ENCODE measurements at places on chromosomes 16 and 17.

DNA sequence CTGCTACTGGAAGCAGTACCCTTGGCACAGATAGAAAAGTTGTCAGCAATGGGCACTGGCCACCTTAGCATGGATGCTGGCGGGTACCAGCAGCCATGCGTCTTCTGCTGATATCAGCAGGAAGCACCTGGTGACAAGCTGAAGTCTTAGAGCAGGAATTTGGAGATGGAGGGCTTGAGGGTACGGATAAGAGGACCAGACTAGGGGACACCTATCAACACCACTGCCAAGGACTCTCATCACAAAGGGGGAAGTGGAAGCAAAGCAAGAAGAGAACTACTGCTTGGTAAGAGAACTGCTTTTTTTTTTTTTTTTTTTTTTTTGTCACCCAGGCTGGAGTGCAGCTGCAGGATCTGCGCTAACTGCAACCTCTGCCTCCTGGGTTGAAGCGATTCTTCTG lies 35.4 kb upstream of the LYRM9 start:
- no peak for DNase-seq

- DNase-seq = no peak
Observed at GRCh38 chr16:81618661-81619060, 160.4 kb upstream of the PLCG2 start.

DNA sequence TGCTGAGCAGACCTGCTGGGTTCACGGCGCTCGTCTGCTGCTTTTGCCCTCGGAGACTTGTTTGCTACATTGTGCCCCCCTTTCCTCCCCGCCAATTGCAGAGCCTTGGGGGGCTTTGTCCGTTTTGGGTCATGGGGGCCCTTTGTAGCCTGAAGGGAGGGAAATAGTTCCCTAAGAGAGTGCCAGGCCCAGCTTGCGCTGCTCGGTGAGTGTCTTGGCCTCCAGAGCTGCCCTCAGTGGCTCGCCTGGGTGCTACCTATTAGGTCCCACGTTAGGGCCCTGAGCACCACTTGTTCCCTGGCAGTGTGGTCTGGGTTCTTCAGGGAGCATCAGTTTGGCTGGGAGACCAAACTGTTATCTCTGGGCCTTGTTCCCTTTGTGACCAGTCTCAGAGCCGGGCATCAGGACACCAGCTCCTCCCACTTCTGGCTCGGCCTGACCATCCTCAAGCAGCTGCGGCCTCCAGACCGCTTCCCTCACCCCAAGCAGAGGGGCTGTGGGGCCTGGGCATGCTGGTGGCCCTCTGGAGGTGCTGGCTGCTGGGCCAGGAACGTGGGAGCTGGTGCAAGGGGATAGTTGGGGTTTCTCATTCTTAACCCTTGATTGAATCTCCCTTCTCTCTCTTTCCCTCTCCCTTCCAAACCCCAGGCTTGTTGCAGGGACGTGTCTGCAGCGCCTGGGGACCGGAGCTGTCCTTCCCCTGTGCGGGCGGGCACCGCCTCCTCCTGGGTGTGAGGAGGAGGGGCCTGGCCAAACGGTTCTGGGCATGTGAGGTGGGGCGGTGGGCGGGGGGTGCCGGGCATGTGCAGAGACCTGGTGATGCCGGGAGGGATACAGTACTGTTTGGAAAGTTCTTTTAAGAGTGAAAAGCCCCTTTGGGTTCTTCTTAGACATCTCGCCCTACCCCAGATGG lies 16.0 kb upstream of the ITGB4 start:
- no peak for DNase-seq

GRCh38 chr17:79622122-79622601 lies 11.3 kb upstream of the RBFOX3 start:
- DNase-seq = no peak

DNA sequence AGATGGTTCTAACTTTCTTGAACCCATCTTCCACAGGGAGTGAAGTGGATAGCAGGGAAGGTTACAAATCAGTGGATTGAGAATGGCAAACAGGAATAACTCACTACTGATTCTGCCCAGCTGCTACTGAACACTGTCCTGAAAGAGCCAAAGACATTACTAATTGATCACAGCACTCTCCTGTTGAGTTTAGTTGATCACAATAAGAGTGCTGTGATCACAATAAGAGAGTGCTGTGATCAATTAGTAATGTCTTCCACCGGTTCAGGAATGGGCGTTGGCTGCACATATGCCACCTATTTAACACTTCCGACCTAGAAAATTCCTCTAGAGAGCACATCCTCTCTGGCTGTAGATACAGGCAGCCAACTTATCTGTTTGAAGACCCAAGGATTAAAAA lies 11.4 kb downstream of the CFAP97D1 start:
- DNase-seq = peak; percentile 41

DNA sequence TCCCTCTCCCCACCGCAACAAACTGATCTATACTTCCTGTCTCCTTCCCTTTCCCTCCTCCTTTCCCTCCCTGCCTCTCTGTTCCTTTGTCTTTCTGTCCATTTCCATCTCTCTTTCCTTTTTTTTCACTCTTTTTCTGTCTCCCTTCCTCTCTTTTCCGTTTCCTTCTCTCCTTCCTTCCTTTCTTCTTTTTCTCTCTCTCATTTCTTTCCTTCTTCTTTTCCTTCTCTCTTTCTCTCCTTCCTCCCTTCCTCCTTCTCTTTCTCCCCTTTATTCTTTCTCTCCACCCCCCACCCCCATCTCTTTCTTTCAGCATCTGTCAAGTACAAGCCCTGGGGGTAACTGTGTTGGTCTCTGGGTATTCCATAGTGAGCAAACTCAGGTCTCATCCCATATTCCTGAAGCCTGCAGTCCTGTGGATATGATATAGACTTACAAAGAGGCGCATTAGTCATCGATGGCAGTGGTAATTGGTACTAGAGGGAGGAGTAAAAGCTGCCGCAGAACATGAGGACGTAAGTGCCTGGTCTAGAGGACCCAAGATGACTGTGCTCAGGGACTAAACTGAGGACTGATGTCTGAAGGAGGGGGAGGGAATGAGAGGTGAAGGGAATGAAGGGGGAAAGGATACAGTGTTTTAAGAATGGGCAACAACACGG lies 50.4 kb downstream of the VAT1L start:
- DNase-seq = no peak

DNA sequence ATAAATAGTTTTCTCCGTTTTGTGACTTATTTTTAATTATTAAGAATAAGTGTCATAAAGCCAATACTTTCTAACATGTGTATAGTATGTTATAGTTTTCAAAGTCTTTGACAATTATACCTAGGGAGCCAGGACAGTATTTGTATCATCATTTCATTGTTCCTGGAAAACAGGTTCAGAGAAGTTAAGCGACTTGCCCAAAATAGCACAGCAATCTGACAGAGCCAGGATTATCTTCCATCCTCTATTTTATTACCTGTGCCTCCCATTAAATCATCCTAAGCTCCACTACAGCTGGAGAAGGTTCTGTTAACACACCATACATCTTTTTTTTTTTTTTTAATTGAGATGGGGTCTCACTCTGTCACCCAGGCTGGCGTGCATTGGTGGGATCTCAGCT lies 718.4 kb downstream of the MAF start:
- no peak for DNase-seq

DNA sequence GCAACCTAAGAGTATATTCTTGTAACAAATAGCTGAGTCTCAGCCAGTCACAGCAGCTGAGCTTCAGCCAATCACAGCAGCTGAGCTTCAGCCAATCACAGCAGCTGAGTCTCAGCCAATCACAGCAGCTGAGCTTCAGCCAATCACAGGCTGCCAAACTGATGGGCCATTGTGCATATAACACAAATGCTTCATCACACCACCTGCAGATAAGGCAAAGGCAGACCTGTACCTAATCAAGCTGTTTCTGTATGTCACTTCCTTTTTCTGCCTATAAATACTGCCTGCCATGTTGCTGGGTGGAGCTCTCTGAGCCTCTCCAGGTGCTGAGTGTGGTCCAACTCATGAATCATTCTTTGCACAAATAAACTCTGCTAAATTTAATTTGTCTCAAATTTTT lies 19.9 kb downstream of the MYH13 start:
- DNase-seq = no peak

DNA sequence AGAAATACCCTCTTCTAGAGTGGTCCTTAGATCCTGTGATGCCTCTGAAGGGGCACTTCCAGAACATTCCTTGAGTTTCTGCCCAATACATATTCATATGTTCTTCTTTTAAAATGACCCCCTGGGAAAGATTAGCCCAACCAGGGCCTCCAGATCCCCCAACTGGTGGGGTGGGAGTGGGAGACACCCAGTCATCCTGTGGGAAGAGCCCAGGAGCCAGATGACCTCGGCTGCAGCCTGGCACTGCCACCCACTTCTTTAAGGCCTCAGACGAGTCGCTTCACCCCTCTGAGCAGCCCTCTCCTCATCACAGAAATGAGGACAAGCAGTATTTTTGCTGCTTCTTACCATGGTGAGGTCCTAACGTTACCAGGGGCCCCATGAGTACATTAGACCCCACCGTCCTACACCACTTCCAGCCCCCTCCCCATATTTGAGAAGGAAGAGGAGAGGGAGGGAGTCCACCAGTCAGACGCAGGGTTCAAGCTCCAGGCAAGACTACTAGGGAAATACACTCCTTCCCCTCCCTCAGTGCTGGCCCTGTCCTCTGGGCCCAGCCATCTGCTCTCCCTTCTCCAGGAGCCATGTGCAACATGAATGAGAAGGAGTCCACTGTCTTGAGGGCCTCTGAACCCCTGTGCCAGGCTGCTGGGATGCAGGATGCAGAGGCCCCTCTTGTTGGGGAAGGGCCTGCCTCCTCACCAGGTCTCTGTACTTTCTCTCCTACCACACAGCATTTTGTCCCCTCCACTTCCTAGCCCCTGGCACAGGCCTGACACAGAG lies 11.8 kb downstream of the MPO start:
- no peak for DNase-seq

DNA sequence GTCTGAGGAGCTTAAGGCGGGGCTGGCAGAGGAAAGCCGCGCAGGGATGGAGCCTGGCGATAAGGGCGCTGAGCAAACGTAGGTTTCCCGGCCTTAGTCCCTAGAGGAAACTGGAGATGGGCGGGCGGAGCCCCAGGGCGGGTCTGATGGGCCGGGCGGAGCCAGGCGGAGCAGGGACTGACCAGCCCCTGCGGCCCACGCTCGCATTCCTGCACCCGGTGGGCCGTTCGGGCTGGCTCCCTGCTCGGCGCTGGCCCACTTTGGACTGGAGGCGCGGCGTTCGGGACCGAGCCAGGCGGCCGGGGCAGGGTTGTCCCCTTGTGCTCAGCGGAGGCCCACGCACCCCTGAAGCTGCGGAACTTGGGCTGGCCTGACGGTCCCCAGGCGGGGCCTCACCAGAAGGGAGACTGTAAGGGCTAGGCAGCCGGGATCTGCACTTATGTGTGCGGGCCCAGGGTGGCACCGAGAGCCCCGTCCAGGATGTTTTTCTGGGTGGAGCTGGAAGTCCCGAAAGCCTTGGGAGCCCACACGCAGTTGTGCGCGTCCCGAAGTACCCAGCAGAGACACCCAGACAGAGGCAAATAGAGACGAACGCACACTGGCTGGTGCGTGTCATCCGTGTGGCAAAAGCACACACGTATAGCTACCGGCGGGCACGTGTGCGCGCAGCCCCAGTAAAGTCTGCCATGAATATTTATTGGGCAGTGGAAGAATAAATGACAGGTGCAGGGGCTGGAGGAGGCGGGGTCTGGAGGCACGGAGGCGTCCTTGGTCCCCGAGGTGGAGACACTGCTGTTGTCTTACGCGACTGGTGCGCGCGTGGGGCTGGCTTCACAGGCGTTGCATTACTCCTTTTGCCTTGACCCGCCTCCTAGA lies 1.4 kb downstream of the PYDC1 start:
- DNase-seq = peak; percentile 83

DNA sequence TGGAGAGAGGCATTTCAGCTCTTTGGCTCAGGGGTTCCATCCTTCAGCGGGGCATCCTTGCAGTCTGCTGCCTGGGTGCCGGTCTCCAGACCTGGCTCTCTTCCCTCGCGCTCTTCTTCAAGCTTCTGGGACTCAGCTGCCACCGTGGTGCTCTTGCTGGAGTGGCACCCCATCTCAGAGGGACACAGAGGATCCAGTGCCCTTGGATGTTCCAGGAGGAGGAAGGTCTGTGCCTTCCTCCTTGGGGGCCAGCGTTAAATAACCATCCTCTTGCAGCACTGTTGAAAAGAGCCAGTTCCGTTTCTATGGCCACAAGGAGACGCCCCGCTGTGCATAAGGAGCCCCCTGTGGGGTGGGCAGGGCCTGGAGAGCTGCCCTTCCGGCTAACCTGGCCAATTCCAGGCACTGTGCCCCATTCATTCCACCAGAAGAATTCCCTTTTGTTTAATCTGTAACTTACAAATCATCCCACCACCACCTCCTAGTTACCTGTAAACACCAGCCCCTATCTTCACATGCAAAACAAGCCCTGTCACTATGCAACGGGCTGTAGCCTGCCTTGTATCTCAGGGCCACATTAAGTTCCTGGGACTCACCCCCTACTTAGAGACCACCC lies 8.6 kb downstream of the CHD9NB start:
- DNase-seq = no peak

GRCh38 chr16:7324321-7324720 lies 8.3 kb upstream of the RBFOX1 start:
- no peak for DNase-seq

GRCh38 chr16:88570691-88571092 lies 489 bp downstream of the ZC3H18 start:
- DNase-seq = no peak

GRCh38 chr16:6603780-6604325 lies 728.8 kb upstream of the RBFOX1 start:
- DNase-seq = no peak

GRCh38 chr17:15891318-15891717 lies 53.6 kb upstream of the ADORA2B start:
- no peak for DNase-seq

- DNase-seq = no peak
Observed at GRCh38 chr17:43774304-43775250, 4.2 kb downstream of the DUSP3 start.

DNA sequence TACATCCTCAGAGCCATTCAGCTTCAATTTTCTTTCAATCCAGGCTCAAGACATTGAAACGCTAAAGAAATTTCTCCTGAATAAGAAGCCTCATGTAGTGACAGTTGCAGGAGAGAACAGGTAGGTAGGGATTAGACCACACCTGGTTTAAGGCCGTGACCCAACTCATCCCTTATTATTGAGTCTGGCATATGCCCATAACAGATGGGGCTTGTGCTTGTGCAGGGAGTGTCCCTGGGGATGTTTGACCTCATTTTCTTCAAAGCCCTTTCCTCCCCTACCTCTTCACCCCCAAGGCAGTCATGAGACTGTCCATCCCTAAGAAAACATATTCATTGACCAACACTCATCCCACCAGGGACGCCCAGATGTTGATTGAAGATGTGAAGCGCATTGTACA lies 24.3 kb downstream of the SUPT6H start:
- DNase-seq = no peak
